ENCODE measurements at places on chromosomes 5 and 9.

DNA sequence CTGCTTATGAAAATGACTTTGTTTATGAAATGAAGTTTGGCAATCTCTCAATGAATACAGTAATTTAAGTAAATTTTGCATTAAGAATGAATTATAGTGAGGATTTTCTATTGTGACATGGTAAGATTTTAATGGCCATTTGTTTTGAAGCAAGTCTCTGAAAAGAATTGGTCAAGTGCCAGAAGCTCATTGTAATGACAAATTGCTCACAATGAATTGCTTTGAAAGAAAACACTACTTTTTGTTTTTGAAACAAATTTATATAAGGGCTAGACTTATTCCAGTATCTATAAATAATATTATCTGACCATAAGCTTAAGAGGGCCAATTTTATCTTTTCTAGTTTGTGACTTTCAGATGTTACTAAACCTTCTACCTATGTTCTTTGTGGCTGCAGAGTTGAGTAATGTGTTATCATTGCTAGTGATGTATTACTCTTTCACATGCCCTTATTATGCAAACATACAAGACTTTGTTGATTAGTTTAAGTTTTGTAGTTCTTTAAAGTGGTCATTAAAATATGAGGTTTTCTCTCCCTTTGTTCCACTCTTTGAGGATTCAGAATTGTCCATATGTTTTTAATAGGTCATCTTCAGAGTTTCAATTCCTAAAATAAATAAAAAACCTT, 93.0 kb upstream of the ZNF608 start:
- no peaks in the 10 kb centered on the region for H3K36me3 ChIP-seq
- no peak for DNase-seq
- H3K4me3 ChIP-seq, result no peak overlapping the region
- no peak overlapping the region for H3K27ac ChIP-seq

- peak overlapping the region; percentile 32 for H3K27ac ChIP-seq
- H3K4me1 ChIP-seq, result peaks cover 43% of the 10 kb centered on the region
- peaks cover 42% of the 10 kb centered on the region for H3K36me3 ChIP-seq
- H3K27me3 ChIP-seq, result no peaks in the 10 kb centered on the region
Observed at GRCh38 chr9:14302405-14302804, 11.5 kb downstream of the NFIB start.

DNA sequence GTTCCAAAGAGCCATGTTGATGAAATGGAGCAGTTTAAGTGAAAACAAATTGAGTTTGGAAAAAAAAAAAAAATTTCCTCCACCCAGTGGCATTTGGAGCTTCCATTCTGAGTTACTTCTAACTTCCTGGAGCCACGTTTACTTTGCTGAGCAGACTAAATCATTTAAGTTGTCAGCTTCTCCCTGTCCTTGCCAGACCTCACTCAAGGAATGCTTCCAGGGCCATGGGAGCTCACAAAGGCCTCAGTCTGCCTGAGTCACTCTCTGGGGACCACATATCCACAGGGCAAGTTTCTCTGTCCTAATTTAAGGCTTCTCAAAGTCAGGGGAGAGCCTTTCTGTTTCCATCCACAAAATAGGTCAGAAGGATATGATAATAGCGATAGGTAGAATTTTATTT, 210.3 kb upstream of the TNC start:
- no peak for DNase-seq
- no peak overlapping the region for H3K4me3 ChIP-seq
- no peaks in the 10 kb centered on the region for H3K27me3 ChIP-seq

- no peaks in the 10 kb centered on the region for H3K36me3 ChIP-seq
- no peak overlapping the region for H3K4me3 ChIP-seq
- no peaks in the 10 kb centered on the region for H3K27me3 ChIP-seq
- no peaks in the 10 kb centered on the region for H3K4me1 ChIP-seq
Observed at GRCh38 chr9:79061752-79062616, 509.8 kb upstream of the TLE4 start.

DNA sequence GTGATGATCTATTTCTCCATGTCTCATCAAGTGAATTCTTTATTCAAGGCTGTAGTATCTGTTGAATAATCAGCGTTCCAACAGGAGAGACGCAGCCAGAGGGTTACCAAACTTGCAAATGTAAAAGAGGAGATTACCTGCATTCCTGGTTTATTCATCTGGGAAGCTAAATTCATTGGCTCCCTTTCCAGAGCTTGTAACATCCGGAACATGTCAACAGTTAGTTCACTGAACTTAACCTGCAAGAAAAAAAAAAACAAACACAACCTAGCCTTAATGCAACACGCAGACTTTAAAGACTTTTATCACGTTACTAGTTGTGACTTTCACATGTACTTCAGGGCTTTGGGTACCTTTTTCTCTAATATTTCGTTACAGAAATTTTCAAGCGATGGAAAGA, 62.4 kb upstream of the GOLGA1 start:
- no peak overlapping the region for H3K4me3 ChIP-seq
- no peaks in the 10 kb centered on the region for H3K4me1 ChIP-seq
- no peak for DNase-seq
- peaks cover 17% of the 10 kb centered on the region for H3K36me3 ChIP-seq
- H3K27me3 ChIP-seq, result no peaks in the 10 kb centered on the region
- no peak overlapping the region for H3K27ac ChIP-seq

- DNase-seq, result peak; percentile 72
- no peaks in the 10 kb centered on the region for H3K36me3 ChIP-seq
- H3K27ac ChIP-seq, result peak overlapping the region; percentile 100
- no peaks in the 10 kb centered on the region for H3K27me3 ChIP-seq
Observed at GRCh38 chr5:67268231-67269021, 71.8 kb upstream of the CD180 start.

DNA sequence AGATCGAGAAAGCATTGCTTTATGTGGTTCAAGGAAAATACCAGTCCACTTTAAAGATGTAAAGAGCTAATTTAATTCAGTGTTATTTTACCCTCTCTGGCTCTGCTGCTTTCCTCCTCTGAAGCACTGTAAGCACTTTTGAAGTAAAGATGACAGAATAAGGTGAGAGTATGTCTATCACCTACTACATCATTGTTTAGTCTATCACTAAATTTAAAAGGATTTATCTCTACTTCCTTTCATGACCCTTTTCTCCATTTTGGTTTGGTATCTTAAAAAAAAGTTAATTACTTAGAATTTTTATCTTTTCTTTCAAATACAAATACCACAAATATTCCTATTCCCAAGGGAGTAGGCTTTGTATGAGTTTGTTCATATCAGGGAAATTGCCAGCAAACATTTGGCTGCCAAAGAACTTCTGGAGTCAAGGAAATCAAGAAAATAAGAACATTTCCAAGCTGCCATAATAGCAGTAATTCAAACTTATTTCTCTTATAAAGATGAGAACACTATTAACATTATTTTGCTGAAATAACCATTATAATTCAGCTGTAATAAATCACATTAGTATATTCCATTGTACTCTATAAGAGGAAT, 77.8 kb downstream of the SLC38A9 start:
- no peaks in the 10 kb centered on the region for H3K27me3 ChIP-seq
- no peaks in the 10 kb centered on the region for H3K36me3 ChIP-seq
- peaks cover 8% of the 10 kb centered on the region for H3K4me1 ChIP-seq
- no peak for DNase-seq

DNA sequence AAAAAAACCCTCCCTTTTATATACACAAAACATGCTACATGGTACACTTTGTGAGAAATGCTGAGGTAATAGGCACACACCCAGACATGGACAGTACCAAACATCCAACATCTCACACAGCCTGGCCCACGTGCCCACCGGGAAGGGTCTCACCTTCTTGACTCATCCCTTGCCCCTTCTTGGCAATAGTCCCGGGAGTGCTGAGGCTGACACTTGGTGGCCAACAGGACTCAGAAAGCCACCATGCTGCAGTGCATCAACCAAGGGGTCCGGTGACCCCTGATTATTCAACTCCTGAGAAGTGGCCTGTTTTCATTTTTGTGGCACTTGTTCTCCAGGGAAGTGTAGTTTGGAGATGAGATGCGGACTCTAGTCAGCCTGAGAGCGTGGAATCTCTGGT, 35.0 kb downstream of the ANGPTL2 start:
- H3K4me1 ChIP-seq, result no peaks in the 10 kb centered on the region
- no peak for DNase-seq
- H3K27me3 ChIP-seq, result no peaks in the 10 kb centered on the region
- H3K27ac ChIP-seq, result no peak overlapping the region
- H3K4me3 ChIP-seq, result no peak overlapping the region

DNA sequence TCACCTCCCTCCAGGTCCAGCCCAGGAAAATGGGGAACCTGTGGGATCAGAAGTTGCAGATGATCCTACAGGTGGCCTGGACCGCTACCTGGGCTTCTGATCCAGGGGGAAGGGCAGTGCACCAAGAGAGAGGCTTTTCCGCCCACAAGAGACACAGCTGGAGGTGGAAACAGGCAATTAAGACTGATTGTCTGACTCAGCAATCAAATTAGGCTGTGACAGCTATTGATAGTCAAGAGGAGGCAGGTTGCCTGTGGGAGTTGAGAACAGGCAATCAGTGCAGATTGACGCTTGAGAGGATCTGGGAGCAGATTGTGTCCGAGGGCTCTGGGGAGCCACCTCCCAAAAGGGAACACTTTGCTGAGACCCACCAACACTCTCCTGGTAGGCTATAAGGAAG, 71.1 kb upstream of the SLC44A1 start:
- H3K27me3 ChIP-seq, result no peaks in the 10 kb centered on the region
- no peaks in the 10 kb centered on the region for H3K36me3 ChIP-seq
- H3K4me3 ChIP-seq, result no peak overlapping the region
- DNase-seq, result no peak

DNA sequence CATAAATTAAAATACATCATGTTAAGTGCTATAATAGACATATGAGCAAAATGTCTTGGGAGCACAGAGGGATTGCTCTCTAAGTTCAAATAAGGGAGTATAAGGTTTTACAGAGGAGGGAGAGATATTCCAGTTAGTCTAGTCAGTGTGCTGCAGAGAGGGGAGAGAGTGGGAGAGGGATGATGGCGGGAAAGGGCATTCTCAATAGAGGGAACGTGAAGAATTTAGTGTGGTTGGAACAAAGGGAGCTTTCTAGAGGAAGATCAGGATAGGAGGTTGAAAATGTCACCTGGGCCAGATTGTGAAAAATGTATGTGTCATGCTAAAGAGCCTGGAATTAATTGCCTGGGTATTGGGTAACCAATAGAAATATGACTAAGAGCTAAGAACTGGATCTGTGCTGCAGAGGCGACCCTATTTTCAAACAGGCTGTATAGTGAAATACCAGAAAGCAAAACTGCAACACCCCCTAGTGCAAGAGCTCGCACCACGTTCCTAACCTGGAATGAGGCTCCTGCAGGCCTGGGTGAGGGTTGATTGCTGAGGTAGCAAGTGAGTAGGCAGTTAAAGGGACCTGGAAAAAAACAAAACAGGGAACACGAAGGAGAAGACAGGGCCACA, 791.8 kb upstream of the C9orf72 start:
- DNase-seq, result no peak
- peak overlapping the region; percentile 96 for H3K27ac ChIP-seq
- no peaks in the 10 kb centered on the region for H3K27me3 ChIP-seq
- H3K4me3 ChIP-seq, result no peak overlapping the region
- no peaks in the 10 kb centered on the region for H3K36me3 ChIP-seq
- H3K4me1 ChIP-seq, result peaks cover 8% of the 10 kb centered on the region

GRCh38 chr9:132461971-132462370, 52.0 kb downstream of the CFAP77 start:
- H3K4me3 ChIP-seq, result no peak overlapping the region
- no peaks in the 10 kb centered on the region for H3K4me1 ChIP-seq
- H3K36me3 ChIP-seq, result no peaks in the 10 kb centered on the region
- no peak overlapping the region for H3K27ac ChIP-seq

DNA sequence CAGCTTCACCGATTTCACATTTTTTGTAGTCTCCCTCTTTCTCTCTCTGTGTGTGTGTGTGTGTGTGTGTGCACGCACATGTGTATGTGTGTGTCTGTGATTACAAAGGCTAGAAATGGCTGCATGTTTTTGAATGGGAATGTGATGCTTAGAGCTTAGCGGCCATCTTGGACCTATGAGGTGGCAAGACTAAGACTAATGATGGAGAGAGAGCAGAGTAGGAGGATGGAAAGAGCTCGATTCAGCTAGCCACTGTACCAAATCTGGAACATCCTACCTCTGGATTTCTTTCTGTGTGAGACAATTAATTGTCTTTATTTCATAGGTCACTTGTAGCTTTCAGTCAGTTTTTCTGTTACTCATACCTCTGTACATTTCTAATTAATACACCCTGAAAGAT, 205.1 kb downstream of the PCSK1 start:
- H3K4me1 ChIP-seq, result no peaks in the 10 kb centered on the region
- no peaks in the 10 kb centered on the region for H3K36me3 ChIP-seq
- no peaks in the 10 kb centered on the region for H3K27me3 ChIP-seq
- DNase-seq, result no peak
- H3K4me3 ChIP-seq, result no peak overlapping the region

DNA sequence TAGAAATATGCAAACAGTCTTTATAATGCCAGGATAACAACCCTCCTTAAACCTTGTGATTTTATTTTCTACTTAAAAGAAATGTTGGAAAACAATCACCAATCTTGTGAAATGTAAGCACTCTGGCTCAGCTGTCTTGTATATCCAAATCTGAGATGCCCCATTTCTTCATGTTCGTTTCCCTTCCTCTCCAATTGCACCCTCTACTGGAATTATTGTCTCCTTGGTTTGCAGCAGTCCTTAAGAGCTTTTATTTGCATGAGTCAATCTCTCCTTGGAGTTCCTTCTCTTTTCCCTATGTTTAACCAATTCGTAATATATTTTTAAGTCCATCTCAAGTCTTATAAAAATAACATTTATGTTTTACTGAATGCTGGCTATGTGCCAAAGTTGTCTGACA, 362.0 kb upstream of the CDH10 start:
- no peaks in the 10 kb centered on the region for H3K4me1 ChIP-seq
- H3K4me3 ChIP-seq, result no peak overlapping the region
- no peaks in the 10 kb centered on the region for H3K36me3 ChIP-seq
- DNase-seq, result no peak

DNA sequence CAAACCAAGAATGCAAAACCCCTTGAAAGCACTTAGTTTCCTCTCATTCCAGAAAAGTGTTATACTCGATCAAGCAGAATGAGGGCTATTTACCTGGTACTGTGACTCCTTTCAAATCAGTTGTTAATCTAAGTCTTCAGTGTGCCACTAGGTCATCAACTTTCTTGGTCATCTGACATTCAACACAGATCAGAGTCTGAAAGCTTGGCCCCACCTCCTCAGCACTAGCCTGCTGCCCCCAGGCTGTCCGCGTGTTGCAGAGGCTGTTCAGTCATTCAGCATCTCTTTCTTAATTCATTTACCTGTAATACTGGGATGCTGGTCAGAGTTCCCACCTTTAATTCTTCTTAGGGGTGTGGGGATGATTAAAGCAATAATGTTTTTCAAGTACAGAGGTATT, 28.5 kb downstream of the ENC1 start:
- no peak for DNase-seq
- no peaks in the 10 kb centered on the region for H3K4me1 ChIP-seq
- H3K27me3 ChIP-seq, result no peaks in the 10 kb centered on the region
- no peaks in the 10 kb centered on the region for H3K36me3 ChIP-seq
- H3K4me3 ChIP-seq, result no peak overlapping the region

Measured in SK-N-SH (cell line).